ENCODE measurements at places on chromosomes 3 and 15.
A peak's percentile ranks its signal among the peaks of the same experiment; 100 is the strongest.

DNA sequence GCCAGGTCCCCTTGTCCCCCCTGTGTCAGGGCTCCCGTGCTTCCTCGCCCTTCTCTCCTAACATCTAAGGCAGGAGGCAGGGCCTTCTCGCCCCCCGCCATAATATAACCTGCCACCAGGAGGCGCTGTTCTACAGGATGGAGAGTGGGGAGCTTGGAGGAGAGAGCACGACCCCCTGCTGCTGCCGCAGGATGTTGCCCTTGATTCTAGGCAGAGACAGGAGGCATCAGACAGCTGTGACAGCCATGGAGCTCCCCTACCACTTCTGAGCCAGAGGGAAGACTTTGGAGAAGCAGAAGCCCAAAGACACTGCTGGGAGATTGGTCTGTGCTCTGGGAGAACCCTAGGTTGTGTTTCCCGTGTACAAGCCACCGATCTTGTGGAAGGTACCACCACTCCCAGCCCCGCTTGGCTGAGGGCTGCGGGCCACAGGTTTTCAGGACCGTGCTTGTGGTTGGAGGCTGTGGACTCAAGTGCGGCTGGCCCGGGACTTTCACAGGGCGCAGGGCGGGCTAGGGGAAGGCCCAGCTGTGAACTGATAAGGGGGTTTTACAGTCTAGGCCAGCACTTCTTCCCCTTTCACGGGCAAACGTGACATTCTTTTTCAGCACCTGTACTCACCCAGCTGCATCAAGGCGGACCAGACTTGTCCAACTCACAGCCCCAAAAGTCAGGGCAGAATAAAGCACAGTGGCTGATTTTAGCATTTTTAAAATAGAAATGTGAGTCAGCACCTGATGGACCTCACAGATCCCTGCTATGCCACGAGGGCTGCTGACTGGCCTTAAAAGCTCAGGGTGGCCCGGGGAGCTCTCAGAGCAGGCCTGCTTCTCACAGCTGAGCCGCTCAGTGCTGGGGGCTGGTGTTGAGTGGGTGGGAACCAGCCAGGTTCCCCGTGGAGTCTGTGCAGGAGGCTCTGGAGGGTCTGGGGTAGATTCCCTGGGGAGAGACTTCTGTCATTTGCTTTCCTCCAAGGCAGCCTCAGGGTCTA lies 2.6 kb upstream of the TIGIT start:
- DNase-seq = peak; percentile 19

GRCh38 chr3:193545304-193545703 lies 9.4 kb downstream of the ATP13A4 start:
- DNase-seq = no peak

GRCh38 chr15:98817745-98818144 lies 169.4 kb downstream of the IGF1R start:
- no peak for DNase-seq

DNA sequence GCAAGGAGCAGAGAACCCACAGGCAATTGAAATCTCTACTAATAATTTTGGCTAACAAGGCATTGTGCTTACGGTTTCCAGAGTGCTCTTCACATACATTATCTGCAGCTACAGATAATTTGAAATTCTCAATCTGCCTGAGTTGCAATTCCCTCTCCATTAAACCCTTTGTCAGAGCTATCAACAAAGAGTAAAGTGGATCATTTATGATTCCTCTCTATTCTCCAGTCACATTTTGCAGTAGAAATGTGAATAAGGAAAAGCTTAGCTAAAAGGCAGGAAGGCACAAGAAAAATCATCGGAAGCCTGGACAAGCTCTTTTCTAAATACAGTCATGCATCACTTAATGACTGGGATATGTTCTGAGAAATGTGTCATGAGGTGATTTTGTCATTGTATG lies 49.6 kb downstream of the FAM98B start:
- DNase-seq = no peak

DNA sequence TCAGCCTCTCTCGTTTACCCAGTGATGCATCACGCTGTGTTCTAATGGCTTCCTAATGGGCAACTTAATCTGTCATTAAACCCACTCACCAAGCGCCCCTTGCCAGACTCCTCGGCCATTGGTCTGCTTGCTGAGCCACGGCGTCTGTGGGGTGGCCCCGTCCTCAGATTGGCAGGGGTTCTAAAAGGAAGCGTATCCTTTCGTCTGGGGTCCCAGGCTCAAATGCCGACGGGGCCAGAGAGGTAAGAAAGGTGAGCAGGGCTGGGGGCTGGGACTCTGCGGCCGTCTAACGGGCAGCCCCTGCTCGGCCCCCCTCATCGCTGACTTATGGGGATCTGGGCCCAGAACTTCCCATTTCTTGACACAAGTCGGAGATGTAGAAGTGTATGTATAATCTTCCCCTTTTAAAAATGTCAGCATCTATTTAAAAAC lies 315.1 kb upstream of the PROK2 start:
- DNase-seq = no peak

DNA sequence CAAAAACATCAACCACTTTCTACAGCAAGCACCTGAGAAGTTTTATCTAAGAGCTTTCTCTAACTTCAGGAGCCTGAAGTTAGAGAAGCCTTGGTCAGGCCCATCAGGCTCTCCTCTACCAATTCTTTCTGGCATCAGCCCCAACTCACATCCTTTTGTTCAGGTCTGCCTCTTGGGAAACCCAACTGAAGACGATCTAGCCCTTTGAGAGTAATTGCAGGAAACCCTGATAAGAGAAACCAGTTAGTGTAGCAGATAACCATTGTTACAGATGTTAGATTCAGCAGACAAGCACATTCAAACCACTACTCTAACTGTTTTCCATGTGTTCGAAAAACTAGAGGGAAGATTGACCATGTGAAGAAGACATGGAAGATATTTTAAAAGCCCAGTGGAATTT lies 27.0 kb upstream of the DYNC1LI1 start:
- DNase-seq = no peak

DNA sequence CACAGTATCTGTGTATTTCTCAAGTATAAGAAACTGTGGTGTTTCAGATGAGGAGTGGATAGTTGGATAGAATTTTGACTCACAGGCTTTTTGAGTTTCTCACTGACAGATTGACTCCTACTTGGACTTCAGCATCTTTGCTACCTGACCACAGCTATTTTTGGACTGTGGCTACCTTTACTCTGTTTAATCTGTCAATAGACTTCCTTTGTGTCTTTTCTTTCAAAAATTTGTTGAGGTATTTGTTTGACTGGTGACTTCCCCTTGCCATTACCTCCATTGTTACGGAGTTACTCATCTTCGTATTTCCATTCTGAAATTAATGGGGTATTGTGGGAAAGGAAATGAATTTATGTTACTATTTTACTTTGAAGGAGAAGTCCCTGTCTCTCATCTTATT lies 123.8 kb downstream of the AGBL1 start:
- DNase-seq = no peak

DNA sequence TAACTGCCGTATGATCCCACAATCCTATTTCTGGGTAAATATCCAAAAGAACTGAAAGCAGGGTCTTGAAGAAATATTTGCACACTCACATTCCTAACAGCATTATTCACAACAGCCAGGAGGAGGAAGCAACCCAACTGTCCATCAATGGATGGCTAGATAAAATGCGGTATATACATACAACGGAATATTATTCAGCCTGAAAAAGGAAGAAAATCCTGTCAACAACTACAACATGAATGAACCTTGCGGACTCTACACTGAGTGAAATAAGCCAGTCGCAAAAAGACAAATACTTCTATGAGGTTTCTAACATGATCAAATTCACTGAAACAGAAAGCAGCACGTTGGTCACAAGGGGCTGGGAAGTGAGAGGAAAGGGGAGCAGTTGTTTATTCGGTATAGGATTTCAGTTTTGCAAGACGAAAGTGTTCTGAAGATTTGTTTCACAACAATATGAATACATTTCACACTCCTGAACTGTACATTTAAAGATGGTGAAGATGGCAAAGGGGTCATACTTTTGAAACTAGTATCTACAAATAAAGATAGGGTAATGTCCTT lies 6.2 kb downstream of the DLG1 start:
- no peak for DNase-seq

- DNase-seq = no peak
These were observed 8.9 kb downstream of the OXTR start for GRCh38 chr3:8760506-8760905.

DNA sequence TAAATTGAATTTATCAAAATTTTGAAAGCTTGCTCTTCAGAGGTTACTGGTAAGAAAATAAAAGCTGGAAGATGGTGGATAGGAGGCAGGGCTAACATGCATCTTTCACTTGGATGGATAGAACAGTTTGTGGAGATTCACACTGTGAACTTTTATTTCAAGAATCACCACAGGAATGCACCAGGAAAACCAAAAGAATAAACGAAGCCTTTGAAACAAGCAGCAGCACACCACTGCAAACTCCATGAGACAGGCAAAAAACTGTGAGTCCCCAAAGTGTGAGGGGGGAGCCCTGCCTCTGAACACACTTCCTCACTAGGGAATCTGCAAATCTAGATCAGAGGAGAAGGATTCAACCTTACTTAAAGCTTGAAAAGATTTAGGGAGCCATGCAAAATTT lies 122.2 kb downstream of the RTP4 start:
- no peak for DNase-seq

DNA sequence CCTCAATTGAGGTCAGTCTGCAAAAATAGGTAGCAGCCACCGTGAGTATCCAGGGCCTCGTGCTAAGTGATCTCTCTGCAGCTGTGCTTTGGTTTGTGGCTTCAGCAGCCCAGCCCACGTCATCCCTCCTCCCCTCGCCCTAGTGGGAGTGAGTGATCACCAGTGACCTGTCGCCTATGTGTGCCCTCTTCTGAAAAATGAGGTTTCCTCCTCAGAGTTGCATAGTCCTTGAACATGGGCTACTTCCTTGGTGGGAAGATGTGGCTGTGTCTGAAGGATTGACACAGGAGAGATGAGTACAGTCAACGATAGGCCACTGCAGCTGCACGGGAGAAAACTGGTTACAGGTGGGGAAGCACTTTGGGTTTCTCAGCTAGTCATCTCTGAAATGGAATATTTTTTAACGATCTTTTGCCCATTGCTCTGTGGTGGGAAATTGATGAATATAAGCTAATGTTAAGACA lies 144.8 kb upstream of the BHLHE40 start:
- DNase-seq = no peak

DNA sequence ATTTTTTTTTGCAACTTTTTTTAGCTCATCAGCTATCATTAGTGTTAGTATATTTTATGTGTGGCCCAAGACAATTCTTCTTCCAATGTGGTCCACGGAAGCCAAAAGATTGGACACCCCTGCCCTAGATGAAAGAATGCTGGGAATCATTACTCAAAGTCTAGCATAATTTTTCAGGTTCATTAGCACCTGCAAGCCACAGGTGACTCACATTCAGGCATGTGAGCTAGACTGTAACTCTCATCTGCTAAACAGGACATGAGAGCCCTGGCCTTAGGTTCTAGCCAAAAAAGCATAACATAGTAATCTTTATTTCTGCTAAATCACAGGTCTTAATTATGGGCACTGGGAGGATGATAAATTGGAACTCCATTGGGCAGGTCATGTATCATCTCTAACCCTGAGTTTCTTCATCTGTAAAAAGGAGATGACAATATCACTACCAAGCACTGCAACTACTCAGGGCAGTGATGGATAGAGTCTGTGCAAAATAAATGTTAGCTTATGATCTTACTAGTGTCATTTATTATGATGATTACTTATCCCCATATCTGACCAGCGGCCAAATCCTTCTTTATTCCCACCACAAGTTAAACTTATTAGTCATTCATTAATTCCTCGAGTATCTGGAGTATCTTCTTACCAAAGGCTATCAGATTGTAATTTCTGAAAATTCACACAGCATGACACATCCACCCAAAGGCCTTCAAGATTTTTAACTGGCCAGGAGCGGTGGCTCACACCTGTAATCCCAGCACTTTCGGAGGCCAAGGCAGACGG lies 125.0 kb downstream of the PLD1 start:
- no peak for DNase-seq

- no peak for DNase-seq
These were observed 101.5 kb downstream of the MYRIP start for GRCh38 chr3:39910826-39911464.

GRCh38 chr3:173618703-173619102 lies 221.2 kb downstream of the NLGN1 start:
- DNase-seq = no peak

DNA sequence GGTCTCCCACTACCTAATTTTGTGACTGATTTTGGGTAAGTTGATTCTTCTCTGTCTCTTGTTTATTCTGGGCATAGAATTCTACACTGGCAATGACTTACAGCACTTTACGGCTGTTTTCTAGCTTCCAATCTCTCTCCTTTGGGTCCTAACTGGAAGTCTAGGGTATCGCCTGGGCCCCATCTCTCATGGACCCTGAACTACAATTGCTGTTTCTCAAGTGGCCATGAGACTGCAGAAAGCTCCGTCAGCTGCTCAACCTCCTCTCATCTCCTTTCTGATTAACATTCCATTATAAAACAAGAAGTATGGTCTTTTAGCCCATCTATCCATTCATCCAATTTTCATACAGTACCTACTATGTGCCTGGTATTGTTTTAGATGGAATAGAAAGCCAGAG lies 4.4 kb upstream of the PXYLP1 start:
- no peak for DNase-seq

- no peak for DNase-seq
These were observed 708.9 kb downstream of the NTRK3 start for GRCh38 chr15:87547470-87548181.

DNA sequence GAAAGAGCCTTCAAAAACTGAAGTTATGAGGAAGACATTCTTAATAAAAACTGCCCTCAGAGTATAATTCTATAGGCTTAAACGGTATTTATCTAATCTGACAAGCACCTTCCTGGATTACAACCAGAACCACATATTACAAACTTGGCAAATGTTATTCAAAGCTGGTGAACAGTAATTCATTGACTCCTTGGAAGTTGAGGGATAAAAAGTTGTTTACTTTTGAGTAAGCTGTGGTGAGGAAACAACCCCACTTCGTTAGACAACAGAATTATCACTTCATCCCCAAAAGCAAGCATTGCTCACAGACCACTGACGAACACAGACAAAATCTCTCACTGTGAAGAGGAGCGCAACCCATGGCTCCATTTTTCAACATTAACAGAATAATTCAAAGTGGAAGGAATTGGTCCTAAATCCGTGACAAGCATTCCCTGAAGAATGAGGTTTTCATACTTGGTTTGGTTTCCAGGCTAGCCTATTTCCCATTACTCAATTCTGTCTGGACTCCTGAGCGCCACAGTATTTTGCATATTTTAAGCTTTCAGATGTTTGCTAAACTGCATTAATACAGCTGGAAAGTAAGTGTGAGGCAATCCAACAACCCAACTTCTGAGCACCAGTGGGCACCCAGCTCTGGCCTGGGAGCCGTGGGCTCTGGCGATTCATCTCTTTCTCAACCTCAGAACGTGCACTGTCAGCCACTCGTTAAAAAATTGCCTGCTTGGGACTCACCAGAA lies 32.7 kb downstream of the LRIG1 start:
- no peak for DNase-seq

- DNase-seq = no peak
These were observed 4.4 kb upstream of the PTPN23 start for GRCh38 chr3:47376393-47376792.

GRCh38 chr15:69398491-69398891 lies 15.7 kb upstream of the KIF23 start:
- DNase-seq = no peak

GRCh38 chr3:24678421-24678865 lies 183.8 kb upstream of the THRB start:
- DNase-seq = no peak

- no peak for DNase-seq
These were observed 5.9 kb upstream of the TKT start for GRCh38 chr3:53261712-53262111.
